ENCODE measurements at places on chromosomes 3 and 15.

DNA sequence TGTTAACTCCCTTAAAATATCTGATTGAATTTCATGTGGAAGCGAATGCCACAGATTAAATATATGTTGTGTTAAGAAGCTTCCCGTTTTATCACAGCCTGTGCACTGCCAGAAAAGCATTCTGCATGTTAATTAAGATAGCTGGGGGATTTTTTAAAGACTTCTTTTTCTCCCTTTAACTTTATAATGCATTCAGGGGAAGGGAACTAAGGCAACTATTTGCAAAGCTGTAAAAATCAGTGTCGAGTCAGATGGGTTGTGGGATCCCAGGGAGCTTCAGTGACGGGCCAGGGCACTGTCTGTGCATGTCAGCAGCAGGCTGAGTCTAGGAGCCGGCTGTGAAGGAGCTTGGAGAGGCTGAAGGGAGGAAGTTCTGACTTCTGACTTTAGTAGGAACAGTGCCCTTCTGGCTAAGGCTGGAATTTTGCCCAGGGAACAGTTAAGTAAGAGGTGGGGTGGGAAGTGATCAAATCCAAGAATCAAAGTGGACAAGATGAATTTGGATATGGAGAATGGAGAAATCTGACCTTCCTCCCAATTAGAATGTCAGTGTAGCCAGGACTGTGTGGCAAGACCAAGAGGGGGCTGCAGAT is 77.7 kb downstream of the ABHD5 start:
- DNase-seq, result no peak

DNA sequence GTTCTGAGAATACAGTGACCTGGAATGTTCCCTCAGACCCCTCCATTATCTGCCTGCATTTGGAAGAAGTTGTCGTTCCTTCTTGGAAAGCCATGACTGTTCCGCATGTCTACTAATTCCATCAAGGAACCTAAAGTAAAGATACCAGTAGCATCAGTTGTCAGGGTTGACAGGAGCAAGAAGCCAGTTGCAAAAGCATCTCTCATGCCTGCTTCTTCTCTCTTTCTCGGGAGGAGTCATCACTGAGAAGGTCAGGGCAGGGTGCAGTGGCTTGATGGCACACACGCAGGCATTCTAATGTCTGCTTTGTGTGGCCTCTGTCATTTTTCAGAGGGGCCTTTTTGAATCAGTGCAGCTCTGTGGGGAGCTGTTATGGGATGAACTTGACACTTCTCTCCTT is 276.6 kb upstream of the TPM1 start:
- no peak for DNase-seq

- peak; percentile 60 for DNase-seq
Measured at GRCh38 chr3:50246517-50246954, 10.5 kb downstream of the GNAI2 start.

- DNase-seq, result no peak
Measured at GRCh38 chr3:192608726-192609600, 118.4 kb downstream of the FGF12 start.

DNA sequence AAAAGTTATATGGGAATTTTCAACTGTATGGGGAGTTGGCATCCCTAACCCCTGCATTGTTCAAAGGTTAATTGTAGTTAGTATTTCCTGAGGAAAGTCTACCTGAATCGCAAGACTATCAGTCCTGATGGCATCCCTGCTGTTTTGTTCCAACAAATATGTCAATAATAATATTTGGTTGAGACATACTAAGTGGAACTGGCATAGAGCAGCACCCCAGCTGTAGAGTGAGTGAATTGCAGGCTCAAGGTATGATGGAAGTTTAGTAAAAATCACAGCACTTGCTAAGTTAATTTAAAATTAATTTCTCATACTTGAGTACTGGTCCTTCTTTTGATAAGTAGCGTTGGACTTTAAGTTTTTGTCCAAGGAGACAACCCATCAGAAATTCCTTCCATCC is 18.0 kb upstream of the COMMD2 start:
- DNase-seq, result no peak

- no peak for DNase-seq
Measured at GRCh38 chr3:51245867-51246266, 139.2 kb upstream of the MANF start.

GRCh38 chr15:42138411-42138810 is 18.0 kb downstream of the PLA2G4F start:
- DNase-seq, result no peak

GRCh38 chr3:2765002-2765579 is 345.1 kb downstream of the IL5RA start:
- DNase-seq, result no peak

DNA sequence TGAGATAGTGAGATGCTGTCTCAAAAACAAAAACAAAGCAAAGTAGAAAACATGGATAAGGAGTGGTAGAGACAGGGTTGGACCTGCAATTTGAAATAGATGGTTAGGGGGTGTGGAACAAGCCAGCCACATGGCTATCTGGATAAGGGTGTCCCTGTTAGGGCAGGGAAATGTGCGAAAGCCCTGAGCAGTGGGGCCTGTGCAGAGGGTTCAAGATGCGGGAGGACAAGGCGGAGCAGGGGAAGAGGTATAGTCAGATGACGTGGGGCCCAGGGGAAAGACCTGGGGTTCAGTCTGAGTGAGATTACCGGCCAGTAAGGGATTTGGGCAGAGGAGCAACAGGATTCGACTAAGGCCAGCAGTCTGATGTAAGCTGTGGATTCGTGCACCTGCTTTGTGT is 18.4 kb upstream of the NR2E3 start:
- DNase-seq, result no peak

- DNase-seq, result no peak
Measured at GRCh38 chr3:24154013-24154695, 209.1 kb downstream of the NR1D2 start.

DNA sequence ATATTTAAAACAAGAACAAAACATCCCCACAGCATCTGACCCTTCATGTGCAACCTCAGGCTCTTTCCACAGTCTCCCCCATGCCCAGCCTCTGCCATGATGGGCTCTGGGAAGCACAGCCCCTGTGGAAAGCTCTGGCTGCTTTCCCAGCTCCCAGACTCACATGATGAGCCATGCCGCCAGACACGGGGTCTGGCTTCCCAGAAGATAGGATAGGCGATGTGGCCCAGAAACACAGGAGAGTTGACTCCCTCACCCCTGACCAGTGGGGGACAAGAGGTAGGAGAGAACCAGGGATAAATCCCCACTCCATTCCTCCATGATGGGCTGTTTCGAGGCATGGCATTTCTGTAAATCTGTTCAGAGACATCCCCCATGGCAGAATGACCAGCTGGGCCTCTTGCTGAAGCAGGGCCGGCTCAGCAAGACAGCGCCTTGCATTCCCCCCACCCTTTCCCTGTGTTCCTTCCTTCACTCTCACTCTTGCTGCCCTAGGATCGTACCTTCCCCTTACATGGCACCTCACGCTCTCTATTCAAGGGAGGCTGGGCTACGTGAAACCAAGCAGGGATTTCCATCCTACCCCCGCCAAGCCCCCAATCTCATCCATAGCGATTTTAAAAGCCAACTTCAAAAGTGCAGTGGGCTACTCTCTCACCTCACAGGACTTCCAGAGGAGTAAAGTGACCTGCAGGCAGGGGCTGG is 192.4 kb downstream of the ABHD5 start:
- DNase-seq, result no peak

DNA sequence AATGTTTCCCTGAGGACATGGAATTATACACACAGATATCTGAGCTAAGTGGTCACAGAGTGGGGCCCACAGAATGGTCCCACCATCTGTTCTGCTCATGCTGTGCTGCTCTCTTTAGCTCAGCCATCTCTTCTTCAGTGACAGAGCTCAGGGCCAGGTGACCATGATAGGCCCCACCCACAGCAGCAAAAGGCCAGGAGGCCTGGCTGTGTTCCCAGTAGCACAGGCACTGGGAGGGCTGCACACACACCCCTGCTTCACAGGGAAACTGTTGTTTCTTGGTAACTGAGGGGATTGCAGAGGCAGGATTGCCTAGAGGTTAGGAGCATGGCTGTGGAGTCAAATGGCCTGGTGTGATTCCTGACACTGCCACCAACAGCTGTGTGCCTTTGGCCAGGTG is 4.8 kb upstream of the FBXW12 start:
- DNase-seq, result no peak

DNA sequence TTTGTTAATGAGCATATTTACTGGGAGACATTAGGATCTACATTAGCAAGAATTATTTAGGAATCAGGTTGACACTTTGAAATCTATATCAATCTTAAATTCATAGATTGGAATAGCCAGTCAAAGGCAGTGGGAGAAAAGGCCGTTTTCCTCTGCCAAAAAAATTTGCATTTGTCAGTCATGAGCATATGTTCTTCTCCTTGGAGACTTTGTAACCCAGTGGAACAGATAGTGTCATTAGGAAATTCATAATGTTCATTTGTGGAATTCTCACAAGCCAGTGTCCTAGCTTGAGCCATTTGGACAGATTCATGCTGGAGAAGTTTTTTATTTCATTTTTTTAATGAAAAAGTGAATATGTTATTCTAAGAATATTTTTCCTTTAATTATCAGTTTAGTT is 260.1 kb downstream of the OXSM start:
- DNase-seq, result no peak

DNA sequence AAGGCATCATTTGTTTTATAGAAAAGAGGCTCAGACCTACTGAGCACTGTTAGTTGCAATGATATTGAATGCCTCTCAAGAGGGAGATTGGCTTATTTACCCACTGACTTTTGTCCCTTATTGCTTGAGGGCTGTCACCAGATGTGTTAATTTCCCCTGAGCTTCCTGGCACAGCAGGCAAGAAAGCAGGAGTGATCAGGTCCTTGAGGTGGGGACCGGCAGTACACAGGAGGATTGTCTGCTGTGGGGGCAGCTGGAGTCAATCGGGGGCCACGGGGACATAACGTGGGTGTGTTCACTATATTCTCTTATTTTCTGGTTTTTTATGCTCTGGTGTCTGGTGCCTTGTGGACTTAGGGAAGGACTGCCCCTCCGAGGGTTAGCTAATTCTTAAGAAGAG is 44.6 kb downstream of the GASK1A start:
- no peak for DNase-seq

DNA sequence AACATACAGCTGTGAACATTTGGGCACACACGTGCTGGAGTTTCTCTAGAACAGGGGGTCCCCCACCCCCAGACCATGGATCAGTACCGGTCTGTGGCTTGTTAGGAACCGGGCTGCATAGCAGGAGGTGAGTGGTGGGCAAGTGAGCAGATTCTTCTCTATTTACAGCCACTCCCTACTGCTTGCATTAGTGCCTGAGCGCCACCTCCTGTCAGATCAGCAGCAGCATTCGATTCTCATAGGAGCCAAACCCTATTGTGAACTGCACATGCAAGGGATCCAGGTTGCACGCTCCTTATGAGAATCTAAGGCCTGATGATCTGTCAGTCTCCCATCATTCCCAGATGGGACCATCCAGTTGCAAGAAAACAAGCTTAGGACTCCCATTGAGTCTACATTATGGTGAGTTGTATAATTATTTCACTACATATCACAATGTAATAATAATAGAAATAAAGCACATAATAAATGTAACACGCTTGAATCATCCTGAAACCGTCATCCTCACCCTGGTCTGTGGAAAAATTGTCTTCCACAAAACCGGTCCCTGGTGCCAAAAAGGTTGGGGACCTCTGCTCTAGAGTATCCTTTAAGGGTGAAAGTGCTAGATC is 25.8 kb downstream of the CHRM5 start:
- no peak for DNase-seq

DNA sequence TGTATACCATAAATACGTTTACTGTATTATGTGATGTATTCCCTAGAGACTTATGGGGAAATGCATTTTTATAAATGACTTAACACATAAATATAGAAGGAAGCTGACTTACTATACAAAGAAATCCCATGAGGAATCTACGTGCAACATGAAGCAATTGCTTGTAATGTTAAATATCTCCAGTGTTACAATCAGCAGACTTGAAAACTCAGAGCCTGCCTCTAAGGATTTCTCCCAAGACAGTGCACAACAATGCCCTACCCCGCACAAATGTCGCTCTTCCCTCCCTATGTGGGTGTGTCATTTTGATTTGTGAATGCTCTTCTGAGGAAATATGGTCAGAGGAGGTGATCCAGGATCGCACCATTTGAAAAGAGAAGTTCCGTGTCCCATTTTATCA is 629.0 kb downstream of the NR2F2 start:
- no peak for DNase-seq

DNA sequence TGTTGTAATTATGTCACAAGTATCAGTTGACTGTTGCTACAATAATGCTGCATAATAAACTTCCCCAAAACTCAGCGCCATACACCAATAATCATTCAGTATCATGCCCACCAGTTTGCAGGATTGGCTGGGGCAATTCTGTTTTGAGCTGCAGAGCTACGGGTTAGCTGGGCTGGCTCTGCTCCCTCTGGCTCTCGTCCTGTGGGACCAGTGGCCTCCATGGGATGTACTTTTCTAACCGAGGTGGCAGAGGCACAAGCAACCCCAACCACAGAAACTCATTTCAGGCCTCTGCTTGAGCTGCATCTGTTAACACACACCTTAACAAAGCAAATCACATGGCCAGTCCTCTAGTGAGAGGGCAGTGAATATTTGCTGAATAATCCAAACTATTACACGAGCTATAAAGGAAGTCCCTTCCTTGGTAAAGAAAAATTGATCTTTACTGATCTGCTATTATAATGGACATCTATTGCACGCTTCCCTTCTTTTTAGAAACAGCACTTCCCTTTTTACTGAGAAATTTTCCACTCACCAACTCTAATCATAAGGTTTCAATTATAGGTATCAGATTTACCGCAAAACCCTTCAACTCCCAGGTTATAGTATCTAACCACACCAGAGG is 10.9 kb upstream of the BCL2A1 start:
- DNase-seq, result no peak

DNA sequence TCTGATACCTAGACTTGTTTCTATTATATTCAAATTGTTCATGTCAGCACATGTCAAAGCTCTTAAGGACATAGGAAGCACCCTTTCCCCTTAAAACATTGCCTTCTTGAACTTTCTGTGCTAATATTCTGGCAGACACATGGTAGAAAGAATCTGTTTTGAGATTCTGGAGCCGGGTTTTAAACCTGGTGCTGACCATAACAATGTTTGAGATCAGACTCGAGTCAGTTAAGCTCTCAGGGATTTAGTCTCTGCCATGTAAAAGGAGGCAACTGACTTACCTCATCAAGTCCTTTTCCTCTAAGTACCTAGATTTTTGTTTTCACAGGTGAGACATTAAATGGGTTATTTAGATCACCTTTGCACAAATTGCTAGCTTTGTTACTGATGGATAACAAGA is 38.9 kb downstream of the RBMS3 start:
- no peak for DNase-seq
